Astrocyte of the spinal cord (primary cell): ENCODE measurements at places on chromosomes 3 and 15.

GRCh38 chr3:56219894-56220805 lies 248.1 kb downstream of the ERC2 start:
- DNase-seq: no peak

GRCh38 chr15:74816624-74817369 lies 4.2 kb downstream of the LMAN1L start:
- DNase-seq: no peak

DNA sequence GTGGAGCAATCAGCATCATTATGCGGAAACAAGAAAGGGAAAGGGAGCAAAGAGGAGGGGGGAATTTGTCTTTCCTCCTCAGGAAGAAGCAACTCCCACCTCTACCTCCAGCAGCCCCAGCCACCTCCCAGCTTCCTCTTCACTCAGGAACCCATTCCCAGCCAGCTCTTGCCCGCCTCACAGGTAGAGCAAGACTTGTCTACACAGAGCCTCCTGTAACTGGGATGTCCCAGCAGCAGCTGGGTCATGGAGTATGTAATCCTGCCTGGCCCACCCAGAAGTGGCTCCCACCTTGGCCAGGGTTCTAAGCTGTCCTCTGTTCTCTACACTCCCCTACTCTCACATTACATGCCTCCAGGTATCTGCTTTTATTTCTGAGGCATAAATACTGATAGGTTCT lies 14.0 kb downstream of the IGDCC3 start:
- DNase-seq: no peak

- no peak for DNase-seq
These were observed 1.4 kb downstream of the SLC41A3 start for GRCh38 chr3:126082362-126083137.

DNA sequence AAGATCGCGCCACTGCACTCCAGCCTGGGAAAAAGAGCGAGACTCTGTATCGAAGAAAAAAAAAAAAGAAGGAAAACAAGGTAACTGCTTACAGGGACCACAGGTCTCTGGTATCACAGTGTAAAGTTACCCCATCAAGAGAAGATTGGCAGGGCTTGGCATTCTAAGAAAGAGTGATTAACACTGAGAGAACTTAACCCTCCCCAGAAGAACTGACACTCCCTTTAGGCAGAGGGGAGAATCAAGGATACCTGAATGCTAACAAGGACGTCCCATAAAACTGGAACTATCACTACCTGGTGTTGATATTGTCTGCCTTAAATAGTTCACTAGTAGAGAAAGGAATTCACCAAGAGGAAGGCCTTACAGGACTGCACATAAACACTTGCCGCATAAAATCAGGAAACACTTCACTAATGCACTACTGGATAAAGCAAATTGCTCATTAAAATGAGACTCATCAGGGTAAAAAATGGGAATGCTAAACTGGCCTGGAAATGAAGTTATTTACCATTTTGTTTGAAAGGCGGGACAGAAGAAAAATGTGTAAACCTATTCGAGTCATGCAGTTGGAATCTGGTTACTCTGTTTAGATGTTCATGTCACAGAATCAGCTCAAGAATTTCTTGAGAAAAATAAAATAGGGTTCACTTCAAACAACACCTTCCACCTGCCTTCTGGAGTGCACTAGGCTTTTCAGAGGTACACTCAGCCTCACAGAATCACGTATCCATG lies 121.6 kb downstream of the FOXP1 start:
- DNase-seq: peak; percentile 42

- no peak for DNase-seq
These were observed 67.4 kb upstream of the UNC13C start for GRCh38 chr15:53910852-53911251.

GRCh38 chr15:84864444-84864795 lies 20.0 kb upstream of the SLC28A1 start:
- no peak for DNase-seq

DNA sequence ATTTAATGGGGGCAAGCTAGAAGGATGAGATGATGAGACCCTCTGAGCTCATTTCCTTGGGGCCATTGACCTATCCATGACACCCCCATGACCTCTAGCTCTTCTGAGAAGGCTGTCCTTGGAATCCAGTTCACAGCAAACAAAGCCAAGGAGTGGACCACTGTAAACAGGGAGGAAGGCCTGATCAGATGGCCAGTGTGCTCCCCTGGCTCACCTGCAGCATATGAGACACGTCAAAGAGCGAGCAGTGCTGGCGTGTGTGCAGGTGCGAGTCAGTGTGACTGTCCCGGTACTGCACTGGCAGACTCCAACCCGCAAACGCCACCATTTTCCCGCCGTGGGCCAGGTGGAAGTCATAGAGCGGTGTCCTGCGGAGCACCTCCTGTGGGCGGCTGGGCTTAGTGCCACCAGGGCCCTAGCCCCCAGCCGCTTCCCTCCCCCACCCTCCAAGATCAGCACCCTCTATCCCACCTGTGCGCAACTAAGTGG lies 339 bp downstream of the AMT start:
- DNase-seq: no peak

DNA sequence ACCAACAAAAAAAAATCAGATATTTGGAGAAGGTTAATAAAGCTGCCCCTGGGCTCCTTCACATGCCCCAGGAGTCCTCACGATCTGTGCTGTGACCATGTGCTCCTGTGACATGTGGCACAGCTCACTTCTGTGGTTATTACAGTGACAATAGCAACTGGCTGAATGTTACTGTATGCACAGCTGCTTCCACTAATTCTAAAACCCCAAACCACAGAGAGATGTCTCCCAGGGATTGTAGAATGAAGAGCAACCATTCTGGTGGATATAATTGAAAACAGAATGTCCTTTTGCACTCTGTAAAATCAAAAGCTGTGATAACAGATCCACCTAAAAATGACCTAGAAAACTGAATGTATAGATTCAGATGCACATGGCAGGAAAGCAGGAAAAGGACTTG lies 489.2 kb upstream of the CNTN4 start:
- no peak for DNase-seq

- peak; percentile 82 for DNase-seq
These were observed 361.0 kb downstream of the SHQ1 start for GRCh38 chr3:72487078-72487765.

DNA sequence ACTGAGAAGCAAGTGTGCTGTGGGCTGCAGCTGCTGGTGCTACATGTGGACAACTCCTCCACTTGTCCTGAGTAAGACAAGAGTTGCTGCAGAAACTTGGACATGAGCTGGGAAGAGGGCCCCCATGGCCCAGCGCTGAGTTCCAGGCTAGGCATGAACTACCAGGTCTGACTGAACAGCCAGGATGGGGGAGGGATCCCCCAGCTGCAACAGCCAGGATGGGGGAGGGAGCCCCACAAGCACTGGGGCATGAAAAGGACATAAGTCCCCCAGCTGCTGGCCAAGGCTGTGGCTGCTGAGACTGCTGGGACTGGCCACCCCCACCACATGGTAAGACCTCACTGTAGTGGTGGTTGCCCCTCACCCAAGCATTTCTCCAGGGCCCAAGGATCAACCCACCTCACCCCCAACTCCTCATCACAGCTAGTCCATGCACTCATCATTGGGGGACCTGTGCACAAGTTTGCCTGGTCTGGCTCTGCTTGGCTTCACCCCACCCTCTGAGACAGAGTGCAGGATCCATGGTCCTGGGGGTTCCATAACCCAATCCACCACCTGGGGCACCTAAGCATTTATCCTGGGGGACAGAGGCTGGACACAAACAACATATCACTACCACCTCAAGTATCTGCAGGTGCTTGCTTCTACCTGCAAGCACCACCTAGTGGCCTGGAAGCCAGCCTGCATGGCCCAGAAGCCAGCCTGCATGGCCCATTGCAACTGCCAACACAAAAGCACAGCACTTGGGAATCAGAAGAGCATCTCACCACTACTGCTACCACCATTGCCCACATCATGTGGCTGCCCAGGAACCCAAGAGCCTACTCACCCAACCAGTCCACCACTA lies 84.5 kb upstream of the STT3B start:
- DNase-seq: peak; percentile 14

- no peak for DNase-seq
These were observed 127.5 kb downstream of the CHST2 start for GRCh38 chr3:143247073-143247472.

GRCh38 chr3:66353530-66353929 lies 132.7 kb downstream of the SLC25A26 start:
- peak; percentile 77 for DNase-seq

DNA sequence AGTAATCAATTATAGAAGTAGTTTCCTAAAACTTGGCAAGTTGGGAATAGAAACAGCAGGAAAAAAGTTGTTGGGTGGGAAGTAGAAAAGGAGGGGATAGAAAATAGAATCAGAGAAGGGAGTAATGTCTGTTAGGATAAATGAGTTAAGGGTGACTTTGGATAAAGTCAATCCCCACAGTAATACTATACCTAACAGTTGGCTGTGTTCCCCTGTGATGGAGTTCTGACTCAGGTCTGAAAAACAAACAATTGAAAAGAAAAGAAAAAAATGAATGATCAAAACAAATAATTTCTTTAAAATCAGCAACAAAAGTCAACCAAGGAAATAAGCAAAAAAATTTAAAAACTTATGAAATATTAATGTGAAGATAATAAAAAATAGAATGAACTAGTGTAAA lies 50.3 kb downstream of the EMC4 start:
- peak; percentile 9 for DNase-seq

GRCh38 chr3:99087277-99087676 lies 185.8 kb upstream of the DCBLD2 start:
- no peak for DNase-seq

DNA sequence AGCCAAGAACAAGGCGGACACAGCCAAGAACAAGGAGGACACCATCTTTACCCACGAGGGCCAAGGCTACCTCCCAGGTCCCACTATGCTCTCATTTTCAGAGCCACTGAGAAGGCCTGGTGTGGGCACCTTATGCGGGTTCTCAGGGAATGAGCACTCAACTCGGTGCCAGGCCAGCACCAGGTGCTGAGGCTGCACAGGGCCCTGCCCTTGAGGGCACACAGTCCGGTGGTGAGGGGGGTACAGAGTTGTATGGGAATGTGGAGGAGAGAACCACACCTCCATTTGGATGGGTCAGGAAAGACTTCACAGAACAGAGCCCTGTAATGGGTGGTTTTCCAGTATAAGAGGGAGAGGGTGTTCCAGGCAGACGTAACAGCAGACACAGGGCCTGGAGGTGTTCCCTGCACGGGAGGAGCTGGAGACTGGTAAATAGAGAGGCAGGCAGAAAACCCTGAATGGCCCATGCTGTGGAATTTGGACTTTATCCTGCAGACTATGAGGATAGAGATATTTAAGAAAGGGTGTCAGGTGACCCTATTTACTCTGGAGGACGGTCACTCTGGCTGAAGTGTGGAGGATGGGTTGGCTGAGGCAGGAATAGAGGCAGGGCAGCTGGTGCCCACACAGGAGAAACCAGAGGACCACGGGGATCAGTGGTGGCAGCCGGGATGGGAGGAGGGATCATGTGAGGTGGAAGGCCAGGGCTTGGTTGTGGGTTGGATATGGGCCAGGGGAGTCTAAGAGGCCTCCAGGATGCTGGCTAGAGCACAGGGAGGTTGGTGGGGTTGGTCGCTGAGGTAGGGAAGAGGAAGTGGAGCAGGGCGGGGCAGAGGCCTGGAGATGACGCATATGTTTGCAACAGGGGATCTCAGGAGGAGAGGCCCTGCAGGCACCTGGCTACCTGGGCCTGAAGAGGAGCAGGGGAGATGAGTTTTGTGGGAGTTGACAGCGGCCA lies 34.6 kb downstream of the CRABP1 start:
- DNase-seq: no peak

DNA sequence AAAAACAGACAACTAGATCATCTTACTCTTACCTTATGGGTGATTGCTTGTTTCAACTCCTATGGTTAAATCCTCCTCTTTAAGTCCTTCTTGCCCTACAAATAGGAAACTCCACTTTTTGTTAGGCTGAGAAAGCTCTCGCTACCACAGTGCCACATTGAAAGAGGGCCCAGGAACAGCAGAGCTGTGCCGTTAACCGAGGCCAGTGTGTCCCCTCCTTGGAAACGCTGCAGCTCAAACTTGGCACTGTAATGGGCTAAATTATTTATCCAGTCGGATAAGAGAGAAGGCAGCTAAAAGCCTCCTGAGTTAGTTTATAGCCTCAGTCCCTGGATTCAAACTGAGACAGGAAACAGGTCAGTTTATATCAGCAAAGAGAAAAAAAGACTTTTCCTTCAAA lies 46.1 kb downstream of the KBTBD12 start:
- no peak for DNase-seq

- peak; percentile 68 for DNase-seq
These were observed 47.8 kb upstream of the ADGRG7 start for GRCh38 chr3:100561459-100562158.

DNA sequence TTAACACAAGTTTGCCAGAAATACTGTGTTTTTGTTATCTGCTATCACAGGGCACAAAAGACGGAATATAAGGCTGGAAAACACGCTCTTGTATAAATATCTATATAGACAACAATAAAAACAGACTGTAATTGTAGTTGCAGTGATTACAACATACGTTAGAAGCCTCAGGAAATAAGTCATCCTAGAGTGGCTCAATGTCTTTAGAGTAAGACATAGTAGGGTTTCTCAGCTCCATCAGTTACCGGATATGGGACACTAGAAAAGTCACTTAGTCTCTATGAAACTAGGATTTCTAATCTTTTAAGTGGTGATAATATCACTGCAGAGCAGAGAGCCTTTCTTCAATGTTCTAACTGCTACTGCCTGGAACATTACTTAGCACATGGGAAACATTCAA lies 208.8 kb downstream of the STAG1 start:
- DNase-seq: no peak

DNA sequence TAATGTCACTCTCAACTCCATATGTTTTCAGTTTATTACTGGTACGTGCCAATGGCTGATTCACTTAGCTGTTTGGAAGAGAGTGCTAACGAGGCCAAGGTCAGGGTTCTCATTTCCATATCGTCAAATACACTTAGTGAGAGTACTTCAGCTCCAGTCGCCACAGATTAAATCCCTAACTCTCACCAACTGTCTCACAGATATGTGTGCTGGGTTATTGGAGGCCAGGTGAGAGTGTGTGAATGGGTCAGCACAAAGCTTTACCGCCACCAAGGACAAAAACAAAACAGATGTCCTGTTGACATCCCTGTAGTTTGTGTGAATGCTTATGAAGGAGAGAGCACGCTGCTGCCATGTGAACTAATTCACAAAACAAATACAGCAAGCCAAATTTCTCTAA lies 133.5 kb upstream of the TBL1XR1 start:
- no peak for DNase-seq

- peak; percentile 79 for DNase-seq
These were observed 40.5 kb downstream of the TRAT1 start for GRCh38 chr3:108862865-108863798.

DNA sequence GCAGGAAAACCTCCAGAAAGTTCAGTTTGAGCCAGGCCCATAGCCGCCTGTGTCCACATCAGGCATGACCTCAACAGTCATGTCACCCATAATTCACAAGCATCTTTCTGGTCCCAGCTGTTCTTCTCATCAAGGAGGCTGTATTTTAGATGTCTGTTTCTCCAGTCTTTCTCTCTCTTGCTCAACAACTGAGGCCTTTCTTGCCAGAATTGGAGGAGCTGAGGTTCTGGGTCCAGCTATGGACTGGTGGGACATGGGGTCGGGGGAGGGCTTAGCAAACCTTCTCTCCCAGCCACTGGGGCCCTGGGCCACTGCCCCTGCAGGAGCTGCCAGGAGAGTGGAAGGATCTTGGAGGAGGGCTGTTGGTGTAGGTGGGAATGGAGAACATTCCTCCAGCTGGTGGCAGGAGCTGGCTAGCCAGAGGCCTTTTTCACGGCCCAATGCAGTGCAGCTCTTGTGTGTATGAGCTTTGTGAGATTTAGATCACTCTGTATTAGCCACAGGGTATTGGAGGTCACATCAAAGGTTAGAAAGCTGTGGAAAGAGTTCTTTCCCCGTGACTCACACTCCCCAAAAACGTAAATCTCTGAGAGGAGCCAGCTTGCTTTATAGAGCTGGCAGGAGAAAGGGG lies 23.5 kb downstream of the MAGEF1 start:
- DNase-seq: peak; percentile 82

- no peak for DNase-seq
These were observed 521.8 kb downstream of the NTRK3 start for GRCh38 chr15:87734571-87735373.
